ENCODE measurements at places on chromosomes 7 and 10. TPM values are rescaled to one million over a fixed set of nuclear protein-coding genes. Genes with fewer than 3 reads are reported as not detected.

GRCh38 chr10:104037261-104037951 lies 48.3 kb downstream of the COL17A1 start:
- no peak overlapping the region for H3K4me3 ChIP-seq
- H3K27ac ChIP-seq: no peak overlapping the region
- H3K36me3 ChIP-seq: no peaks in the 10 kb centered on the region
- H3K27me3 ChIP-seq: no peaks in the 10 kb centered on the region

DNA sequence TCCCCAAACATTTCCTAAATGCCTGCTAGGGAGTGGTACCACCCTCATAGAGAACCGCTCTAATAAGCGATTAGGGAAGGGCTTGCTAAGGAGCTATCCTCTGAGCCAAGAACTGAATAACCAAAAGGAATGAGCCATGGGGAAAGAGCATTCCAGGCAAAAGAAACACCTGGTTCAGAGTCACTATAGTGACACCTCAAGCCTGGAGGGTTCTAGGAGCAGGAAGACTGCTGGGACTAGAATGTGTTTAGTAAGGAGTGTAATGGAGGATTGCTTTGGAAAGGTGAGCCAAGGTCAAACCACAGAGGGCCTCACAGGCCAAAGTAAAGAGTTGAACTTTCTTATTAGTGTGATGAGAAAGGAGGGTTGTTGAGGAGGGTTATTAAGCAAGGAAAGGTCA lies 38.7 kb upstream of the NRBF2 start:
- no peaks in the 10 kb centered on the region for H3K4me1 ChIP-seq
- H3K4me3 ChIP-seq: no peak overlapping the region
- no peak for DNase-seq
- H3K27me3 ChIP-seq: no peaks in the 10 kb centered on the region
- no peak overlapping the region for H3K27ac ChIP-seq

GRCh38 chr7:43018446-43018845 lies 86.3 kb downstream of the MRPL32 start:
- no peaks in the 10 kb centered on the region for H3K27me3 ChIP-seq
- H3K36me3 ChIP-seq: no peaks in the 10 kb centered on the region
- no peak overlapping the region for H3K27ac ChIP-seq
- DNase-seq: no peak

DNA sequence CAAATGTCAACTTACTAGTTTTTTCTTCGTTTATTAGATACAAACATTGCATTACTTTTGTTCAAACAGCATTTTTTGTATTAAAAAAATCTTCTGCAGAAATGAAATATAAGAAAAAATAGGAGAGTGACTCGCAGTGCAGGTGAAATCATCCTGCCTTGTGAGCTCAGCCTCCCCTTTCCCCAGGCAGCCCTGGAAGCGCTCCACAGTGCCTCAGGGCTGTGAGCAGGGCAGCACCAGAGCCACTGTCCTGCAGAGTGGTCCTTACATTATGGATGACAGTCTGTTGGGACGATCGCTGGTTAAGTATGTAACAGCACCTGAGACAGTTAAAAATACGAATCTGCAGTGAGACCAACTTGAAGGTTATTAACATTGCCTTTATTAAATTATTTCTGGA lies 695.4 kb upstream of the POM121L12 start:
- H3K4me1 ChIP-seq: no peaks in the 10 kb centered on the region
- H3K36me3 ChIP-seq: no peaks in the 10 kb centered on the region
- H3K4me3 ChIP-seq: no peak overlapping the region
- H3K27me3 ChIP-seq: no peaks in the 10 kb centered on the region
- no peak for DNase-seq
- H3K27ac ChIP-seq: no peak overlapping the region

- H3K27me3 ChIP-seq: no peaks in the 10 kb centered on the region
- no peak overlapping the region for H3K27ac ChIP-seq
- DNase-seq: no peak
- H3K4me1 ChIP-seq: no peaks in the 10 kb centered on the region
- H3K4me3 ChIP-seq: no peak overlapping the region
Observed at GRCh38 chr10:104981995-104982394, 340.9 kb downstream of the SORCS3 start.

PIP gene
- 6.9 TPM for total RNA-seq

OR2A1 gene
- total RNA-seq: not detected

SLC26A5 gene
- total RNA-seq: 0.84 TPM

C10orf143 gene
- 2.0 TPM for total RNA-seq
